OCI-LY7 (cell line): ENCODE measurements at places on chromosomes 13 and 19.
A peak's percentile ranks its signal among the peaks of the same experiment; 100 is the strongest.

GRCh38 chr13:39410096-39410901 is 192.7 kb downstream of the LHFPL6 start:
- no peak for DNase-seq

GRCh38 chr13:74931698-74932433 is 550.1 kb downstream of the TBC1D4 start:
- no peak for DNase-seq

DNA sequence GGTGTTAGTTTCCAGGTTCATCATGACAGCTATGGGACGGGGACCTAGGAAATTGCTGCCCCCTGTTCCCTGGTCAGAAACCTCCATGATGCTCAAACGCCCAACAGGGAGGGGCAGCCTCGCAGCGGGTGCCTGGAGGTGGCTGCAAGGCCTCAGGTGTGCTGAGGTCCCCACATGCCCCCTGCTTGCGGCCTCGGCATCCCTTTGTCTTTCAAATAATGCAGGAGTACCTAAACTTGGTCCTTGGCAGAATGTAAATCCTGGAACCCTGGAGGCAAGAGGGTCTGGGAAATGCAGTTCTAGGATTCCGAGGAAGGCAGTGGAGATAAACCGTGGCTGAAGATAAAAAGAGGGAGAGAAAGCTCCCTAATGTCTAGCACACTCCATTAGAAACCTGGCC is 52.4 kb downstream of the SKA3 start:
- no peak for DNase-seq

GRCh38 chr19:13633109-13633508 is 126.8 kb upstream of the CACNA1A start:
- no peak for DNase-seq

DNA sequence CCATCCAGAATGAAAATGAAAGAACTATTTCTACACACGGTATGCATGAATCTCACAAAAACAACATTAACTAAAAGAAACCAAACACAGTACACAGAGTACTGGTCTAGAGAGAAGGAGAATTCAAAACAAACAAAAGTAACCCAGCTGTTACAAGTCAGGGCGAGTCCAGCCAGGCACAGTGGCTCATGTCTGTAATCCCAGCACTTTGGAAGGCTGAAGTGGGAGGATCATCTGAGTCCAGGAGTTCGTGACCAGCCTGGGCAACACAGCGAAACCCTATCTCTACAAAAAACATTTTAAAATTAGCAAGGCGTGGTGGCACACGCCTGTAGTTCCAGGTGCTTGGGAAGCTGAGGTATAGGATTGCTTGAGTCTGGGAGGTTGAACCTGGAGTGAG is 1.7 kb upstream of the PSMC4 start:
- DNase-seq, result no peak

- DNase-seq, result no peak
These were observed 24.5 kb downstream of the PPP5C start for GRCh38 chr19:46371371-46371901.

DNA sequence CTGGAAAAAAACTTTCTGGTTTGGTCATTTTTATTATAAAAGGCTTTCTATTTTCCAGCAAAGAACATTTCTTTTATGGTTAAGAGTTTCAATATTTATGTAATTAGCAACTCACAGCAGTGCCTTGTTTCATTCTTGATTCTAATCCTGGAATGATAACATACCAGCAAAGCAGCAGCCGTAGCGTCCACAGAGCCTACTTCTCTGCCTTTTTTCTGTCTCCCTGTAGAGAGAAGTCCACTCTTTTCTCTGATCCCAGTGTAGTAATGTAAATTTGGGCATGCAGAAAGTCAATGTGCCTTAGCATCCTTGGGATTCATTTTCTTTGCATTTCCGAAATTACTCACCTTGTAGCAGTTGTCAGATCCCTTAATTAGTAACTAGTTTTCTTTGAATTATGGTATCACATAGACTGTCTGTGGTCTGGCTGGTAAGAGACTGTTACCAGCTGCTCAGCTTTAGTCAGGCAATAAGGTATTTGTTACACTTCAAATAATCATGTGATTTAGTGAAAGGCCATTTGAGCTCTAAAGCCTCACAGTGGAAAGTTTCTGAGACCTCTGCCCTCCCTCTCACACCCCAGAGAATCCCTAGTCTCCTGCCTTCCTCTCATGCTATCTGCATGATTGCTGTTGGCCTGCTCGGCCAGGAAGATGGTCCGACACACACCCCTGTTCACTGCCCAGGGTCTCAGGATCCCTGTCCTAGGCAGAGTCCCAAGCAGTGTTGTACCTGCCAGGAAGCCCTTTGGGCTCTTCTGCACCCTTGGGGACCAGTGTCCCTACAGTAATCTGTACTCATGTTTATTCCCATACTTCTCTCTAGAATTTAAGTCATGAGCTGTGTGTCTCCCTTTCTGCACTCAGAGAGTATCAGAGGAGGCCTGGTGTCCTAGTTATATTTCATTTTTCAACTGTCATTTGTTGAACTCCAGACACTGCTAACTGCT is 86.3 kb downstream of the LRCH1 start:
- DNase-seq, result no peak

GRCh38 chr19:49362048-49362928 is at the start of gene TEAD2:
Gene TEAD2, minus strand, starts transcription at chr19:49362416. Its CDS starts 2,341 bp downstream, at chr19:49360075.
- DNase-seq, result no peak

GRCh38 chr13:85419611-85420010 is 379.6 kb downstream of the SLITRK6 start:
- no peak for DNase-seq

DNA sequence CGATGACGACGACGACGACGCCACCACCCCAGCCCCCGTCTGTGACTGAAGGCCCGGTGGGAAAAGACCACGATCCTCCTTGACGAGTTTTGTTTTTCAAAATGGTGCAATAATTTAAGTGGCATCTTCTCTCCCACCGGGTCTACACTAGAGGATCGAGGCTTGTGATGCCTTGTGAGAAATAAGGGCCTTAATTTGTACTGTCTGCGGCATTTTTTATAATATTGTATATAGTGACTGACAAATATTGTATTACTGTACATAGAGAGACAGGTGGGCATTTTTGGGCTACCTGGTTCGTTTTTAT is 2.5 kb downstream of the KLF2 start:
- DNase-seq, result no peak

DNA sequence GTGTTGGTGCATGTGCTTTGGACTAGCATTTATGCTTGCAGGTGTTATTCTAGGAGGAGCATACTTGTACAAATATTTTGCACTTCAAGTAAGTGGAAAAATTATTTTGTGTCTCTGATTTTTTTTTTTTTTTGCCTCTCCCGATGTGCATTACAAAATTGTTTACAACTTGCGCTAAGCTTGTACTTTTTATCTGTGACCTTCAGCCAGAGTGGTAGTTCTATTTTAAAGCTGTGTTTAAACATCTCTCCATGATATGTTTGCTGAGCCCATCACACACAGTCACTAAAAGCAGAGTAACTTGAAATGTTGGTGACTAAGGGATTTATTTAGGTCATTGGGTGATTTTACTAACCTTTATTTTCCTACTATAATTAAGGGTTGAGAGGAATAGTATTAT is 20.8 kb downstream of the ITM2B start:
- no peak for DNase-seq

- DNase-seq, result no peak
These were observed 74.1 kb downstream of the SHISA2 start for GRCh38 chr13:25977671-25978070.

- peak; percentile 82 for DNase-seq
These were observed 2.4 kb upstream of the HSH2D start for GRCh38 chr19:16141043-16141442.

- DNase-seq, result no peak
These were observed 1340.8 kb downstream of the PCDH9 start for GRCh38 chr13:65889368-65889767.

DNA sequence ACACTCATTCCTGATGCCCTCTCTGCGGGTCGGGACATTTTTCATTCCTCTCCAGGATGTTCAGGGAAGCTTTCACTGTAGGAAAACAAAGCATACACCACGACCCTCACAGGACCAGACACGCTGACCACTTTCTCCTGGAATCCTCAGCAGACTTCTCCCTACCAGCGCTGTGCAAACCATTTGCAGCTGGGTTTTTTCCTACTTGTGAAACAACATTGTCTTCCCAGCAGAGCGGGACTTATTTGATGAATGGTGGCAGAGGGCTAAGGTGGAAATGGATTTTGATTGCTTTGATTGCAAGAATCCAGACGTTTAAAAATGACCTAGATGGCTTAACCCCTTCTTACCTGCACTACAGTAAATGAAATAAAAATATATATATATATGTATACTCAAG is 265.9 kb downstream of the TBC1D4 start:
- no peak for DNase-seq

DNA sequence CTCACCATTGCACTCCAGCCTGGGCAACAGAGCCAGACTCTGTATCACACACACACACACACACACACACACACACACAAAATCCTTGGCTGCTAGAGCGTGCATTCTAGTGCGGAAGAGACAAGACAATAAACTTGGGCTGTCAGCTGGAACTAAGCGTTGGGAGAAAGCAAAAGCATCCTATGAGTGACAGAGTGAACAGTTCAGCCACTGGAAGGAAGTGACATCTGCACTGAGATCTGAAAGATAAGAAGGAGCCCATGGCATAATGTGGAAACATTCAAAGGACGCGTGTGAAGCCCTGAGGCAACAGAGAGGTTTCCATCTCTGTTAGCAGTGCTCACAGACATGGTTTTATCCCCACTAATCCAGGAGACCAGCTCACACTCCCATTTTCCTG is 3.5 kb upstream of the SLC1A5 start:
- DNase-seq, result no peak

DNA sequence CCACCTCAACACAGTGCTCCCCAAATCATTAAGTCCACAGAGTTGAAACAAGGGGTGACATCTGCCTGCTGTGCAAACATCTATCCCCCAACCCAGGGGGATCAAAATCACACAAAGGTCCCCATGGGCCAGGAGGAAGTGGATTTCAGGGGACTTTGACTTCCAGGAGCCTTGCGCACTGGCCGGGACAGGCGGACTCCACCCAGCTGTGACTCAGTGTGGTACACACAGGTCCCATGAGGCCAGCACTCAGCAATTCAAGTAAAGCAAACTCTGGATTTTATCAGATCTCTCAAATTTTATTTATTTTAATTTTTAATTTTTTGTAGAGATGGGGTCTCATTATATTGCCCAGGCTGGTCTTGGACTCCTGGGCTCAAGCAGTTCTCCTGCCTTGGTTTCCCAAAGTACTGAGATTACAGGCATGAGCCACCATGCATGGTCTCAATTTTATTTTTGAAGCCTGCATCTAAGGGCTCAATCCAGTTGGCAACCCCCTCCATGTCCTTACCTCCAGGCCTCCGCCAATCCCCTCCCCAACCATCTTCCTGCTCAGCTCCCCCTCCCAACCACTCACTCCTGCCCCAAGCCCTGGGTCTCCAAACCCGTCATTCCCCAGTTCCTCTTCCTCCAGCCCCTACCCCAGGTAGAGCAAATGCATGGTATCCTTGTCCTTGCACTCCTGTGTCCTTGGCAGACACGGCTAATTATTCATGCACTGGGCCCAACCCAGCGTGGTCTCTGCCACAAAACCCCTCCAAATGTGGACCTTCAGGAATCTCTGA is 18.2 kb downstream of the ARHGAP33 start:
- no peak for DNase-seq

DNA sequence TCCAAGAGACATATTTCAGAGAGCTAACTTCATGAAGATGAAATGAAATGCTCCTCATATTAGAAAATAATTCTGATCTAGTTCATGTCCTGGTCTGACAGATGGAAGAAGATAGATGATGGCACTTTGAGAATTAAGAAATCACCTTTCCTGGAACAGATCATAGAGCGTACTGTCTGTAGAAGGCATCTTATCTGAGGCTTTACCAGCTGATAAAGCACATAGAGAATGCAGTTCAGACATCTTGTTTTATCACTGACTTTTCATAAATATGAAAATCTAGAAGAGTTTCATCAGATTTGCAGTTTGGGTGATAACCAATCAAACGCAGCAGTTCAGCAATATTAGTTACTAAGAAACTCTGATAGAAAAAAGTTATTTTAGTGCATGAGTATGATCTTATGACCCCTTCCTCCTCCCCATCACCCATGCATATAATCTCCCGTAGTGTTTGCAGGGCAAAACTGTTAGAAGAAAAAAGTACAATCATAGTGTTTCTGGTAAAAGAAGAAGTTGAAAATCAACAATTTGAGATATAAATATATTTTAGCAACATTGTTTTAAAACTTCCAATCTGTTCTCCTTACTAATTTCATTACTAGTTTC is 585.2 kb downstream of the PCDH9 start:
- no peak for DNase-seq

DNA sequence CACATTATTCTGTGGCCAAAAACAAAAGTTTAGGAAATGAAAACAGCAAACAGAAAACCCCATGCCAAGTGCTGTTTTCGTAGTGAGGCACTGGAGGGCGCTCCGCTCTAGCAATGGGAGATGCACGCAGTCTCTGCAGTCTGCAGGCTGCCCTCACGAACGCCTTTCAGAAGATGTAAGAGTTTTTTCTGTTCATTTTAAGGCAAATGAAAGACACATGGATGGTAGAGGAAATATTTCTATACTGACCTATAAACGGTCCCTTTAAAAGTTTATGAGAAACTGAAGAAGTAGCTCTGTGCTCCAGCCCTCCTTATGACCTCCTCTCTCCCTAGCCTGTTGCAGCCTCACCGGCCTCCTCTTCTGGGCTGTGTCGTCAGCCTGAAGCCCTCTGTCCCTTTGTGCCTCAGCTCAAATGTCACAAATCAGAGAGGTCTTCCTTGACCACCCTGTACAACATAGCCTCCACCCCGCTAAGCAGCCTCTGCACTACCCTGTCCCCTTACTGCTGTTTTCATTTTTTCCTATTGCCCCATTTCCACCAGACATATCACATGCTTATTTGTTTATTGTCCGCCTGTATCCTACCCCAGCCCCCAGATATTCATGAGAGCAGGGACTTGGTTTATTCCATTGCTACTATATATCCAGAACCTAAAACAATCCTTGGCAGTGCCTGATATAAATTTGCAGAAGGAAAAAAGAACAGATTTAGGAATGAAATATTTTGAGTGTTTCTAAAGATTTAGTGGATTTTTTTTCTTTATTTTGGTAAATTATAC is 116.4 kb downstream of the TM9SF2 start:
- peak; percentile 17 for DNase-seq

DNA sequence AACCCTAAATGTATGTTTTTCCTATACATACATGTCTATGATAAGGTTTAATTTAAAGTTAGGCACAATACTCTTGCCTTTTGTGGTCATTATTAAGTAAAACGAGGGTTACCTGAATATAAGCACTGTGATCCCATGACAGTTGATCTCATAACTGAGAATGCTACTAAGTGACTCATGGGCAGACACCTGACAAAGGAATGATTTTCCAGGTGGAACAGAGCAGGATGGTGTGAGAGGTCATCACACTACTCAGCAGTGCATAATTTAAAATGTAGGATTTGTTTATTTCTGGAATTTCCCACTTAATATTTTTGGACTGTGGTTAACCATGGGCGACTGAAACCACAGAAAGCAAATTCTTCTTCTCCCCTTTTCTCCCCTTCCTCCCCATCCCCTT is 178.9 kb downstream of the UGGT2 start:
- DNase-seq, result no peak

DNA sequence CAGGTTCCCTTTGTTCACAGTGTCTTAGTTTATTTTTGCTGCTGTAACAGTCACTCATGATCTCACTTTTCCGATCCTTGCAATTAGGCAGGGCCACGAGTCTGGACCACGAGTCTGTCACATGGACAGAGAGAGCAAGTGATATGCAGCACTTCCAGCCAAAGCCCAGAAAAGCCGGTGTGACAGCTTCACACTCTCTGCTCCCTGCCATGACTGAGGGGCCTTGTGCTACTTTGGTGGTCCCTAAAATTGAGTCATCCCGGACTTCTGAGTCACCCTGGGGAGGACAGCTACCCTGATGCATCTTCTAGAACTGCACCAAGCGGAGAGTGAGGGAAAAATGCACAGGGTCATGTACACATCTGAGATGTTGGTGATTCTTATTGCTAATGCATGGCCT is 179.6 kb downstream of the EFNB2 start:
- no peak for DNase-seq
